ENCODE measurements at places on chromosomes 16 and 17.

- DNase-seq, result no peak
These were observed 857 bp downstream of the GOT2 start for GRCh38 chr16:58733248-58733670.

DNA sequence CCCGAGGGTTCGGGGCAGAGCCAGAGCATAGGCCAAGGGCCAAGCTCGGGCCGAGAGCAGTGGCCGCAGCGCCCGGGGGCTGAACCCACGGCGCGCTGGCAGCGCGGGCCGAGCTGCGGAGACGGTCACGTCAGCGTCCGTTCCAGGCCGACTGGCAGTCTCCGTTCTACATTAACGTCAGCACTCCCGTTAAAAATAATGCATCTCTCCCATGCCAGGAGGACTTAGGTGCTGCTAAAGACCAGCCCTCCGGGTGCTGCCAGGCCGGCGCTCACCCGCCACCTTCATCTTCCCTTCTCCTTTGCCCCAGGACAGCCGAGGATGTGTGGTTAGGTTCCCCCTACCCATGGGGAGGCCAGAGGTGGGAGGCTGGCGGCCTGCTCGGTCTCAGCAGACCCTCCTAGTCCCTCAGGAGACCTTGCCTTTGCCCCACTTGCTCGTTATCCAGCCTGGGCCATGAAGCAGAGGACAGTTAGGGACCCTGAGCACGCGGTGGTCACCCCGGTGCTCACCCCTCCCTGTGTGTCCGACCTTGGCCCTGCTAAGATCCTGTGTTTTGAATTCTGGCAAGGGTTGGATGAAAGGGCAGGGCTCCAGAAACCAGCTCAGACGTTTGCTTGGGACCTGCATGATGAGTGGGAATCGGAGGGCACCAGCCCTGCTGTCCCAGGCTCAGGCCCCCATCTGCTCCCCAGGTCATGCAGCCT lies 572 bp downstream of the MPG start:
- DNase-seq, result peak; percentile 7

DNA sequence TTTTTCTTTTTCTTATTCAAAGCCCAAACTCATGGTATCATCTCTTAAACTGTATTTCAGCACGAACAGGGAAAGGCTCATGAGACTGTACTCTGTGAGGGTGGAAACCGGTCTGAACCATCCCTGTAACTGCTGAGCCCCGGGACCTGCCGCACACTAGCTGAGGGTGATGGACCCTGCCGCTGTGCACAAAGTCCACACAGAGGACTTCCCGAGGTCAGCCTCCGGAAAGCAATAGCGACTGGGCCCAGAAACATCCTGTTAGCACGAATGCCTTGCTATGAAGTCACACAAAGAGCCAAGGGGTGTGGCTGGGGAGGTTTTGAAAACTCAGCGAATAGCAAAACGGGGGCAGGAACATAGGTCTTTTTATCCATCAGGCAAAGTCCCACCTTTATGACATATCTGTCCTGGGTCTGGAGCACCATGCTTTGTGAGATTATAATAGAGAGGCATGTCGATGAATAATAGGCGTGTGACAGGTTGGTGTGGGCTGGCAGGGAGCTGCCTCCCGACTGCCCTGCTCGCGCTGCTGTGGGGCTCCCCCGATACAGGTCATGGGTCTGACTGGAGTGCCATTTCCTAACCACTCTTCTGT lies 33.4 kb downstream of the CDK5R1 start:
- peak; percentile 30 for DNase-seq

DNA sequence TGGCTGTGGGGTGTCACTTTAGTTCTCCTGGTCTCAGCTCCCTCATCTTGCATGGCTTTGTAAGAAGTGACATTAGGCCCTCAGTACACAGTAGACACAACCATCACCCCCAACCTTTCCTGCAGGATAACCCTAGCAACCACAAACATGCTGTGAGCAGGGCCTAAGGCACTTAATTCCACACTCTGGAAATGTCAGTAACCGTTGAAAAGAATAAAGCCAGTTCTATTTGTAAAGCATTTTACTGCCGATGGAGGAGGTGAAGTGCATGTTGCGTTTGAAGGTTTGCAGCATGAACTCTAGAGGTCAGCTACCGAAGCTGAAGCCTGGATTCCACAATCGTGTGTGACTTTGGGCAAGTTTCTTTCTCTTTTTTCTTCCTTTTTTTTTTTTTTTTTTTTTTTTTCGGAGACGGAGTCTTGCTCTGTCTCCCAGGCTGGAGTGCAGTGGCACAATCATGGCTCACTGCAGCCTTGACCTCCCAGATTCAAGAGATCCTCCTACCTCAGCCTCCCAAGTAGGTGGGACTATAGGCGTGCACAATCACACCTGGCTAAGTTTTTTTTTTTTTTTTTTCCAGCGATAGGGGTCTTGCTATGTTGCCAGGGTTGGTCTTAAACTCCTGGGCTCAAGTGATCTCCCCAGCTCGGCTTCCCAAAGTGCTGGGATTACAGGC lies 26.1 kb upstream of the TOB1 start:
- DNase-seq, result no peak

GRCh38 chr17:31537565-31538011 lies 146.1 kb downstream of the RAB11FIP4 start:
- DNase-seq, result no peak

- no peak for DNase-seq
These were observed 5.4 kb upstream of the PSMC5 start for GRCh38 chr17:63821804-63822203.

- no peak for DNase-seq
These were observed 2.4 kb upstream of the TCAP start for GRCh38 chr17:39662551-39663339.

DNA sequence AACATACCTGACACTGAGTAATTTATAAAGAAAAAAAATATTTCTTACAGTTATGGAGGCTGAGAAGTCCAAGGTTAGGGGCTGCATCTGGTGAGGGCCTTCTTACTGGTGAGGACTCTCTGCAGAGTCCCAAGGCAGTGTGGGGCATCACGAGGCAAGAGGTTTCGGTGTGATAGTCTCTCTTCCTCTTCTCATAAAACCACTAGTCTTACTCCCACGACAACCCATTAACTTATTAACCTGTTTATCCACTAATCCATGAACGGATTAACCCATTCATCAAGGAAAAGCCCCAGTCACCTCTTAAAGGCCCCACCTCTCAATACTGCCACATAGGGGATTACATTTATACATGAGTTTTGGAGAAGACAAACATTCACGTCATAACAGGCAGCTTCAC lies 20.1 kb downstream of the CIITA start:
- DNase-seq, result no peak

GRCh38 chr17:34423978-34424813 lies 61.2 kb upstream of the CCL1 start:
- no peak for DNase-seq

DNA sequence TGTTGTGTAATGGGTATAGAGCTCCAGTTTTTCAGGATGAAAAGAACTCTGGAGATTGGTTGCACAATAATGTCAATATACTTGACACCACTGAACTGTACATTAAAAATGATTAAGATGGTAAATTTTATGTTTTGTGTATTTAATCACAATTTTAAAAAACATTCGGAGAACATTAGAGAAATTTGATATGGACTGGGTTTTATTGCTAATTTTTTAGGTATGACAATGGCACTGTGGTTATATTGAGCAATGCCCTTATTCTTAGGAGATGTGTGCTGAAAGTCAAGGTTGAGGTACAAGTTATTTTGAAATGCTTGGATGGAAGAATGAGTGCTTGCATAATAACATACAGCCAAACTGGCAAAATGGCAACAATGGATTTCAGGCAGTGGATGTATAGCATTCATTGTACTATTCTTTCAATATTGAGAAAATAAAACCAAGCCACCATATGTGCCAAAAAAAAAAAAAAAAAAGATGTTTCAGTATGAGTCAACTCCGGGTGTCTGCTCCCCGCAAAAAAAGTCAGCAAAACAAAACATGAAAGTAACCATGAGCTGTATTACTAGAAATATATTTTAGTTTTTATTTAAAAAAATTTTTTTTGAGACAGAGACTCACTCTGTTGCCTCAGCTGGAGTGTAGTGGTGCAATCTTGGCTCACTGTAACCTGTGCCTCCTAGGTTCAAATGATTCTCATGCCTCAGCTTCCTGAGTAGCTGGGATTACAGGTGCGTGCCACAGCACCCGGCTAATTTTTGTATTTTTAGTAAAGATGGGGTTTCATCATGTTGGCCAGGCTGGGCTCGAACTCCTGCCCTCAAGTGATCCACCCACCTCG lies 19.8 kb downstream of the HOXB1 start:
- DNase-seq, result no peak

GRCh38 chr16:24980077-24980793 lies 34.9 kb downstream of the ARHGAP17 start:
- DNase-seq, result no peak

DNA sequence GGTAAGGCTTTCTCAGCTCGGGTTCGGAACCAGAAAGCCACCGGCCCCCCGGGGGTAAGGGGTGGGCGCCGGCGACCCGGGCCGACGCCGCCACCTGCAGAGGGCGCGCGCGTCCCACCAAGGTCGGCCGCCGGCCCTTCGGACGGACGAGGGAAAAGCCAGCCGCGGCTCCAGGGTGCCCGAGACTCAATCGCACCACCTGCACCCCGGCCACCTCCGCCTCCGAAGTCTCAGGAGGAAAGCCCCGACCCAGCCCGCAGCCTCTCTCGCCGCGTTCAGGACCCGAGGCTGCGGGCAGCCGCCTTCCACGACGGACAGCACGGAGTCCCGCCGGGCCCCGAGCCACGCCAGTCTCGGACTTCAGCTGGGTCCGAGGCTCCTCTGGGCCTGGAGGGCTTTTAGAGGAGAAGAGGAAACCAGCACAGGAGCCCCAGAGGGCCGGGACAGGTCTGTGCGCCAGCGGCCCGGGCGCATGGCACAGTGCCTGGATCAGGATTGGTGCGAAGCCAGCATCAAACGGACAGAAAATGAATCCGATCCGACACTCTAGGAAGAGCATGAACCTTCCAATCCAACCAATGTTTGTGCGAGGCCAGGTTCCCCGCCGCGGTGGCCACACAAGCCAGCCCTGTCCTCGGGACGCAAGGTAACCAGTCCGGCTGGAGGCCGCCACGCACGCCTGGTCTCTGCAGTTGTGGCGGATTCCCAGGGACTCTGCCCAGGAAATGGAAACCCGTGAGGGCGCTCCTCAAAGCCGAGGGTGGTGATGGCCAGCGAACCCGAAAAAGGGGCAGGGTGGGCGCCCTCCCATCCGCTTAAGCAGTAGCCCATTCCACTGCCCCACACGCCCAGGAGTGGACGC lies 6.7 kb downstream of the CBX8 start:
- DNase-seq, result no peak

GRCh38 chr16:8928467-8928957 lies 35.2 kb downstream of the USP7 start:
- peak; percentile 37 for DNase-seq

- peak; percentile 14 for DNase-seq
These were observed 4.0 kb upstream of the IL17C start for GRCh38 chr16:88634141-88634993.

GRCh38 chr16:24731722-24732419 lies 2.4 kb downstream of the TNRC6A start:
- no peak for DNase-seq

- no peak for DNase-seq
These were observed 17.5 kb upstream of the TNFRSF13B start for GRCh38 chr17:16989230-16989952.

Measured in activated T-cell treated with anti-CD3 and anti-CD28 coated beads for 24 hours (primary cell).